ENCODE measurements at places on chromosomes 3 and 15.
A peak's percentile ranks its signal among the peaks of the same experiment; 100 is the strongest.

DNA sequence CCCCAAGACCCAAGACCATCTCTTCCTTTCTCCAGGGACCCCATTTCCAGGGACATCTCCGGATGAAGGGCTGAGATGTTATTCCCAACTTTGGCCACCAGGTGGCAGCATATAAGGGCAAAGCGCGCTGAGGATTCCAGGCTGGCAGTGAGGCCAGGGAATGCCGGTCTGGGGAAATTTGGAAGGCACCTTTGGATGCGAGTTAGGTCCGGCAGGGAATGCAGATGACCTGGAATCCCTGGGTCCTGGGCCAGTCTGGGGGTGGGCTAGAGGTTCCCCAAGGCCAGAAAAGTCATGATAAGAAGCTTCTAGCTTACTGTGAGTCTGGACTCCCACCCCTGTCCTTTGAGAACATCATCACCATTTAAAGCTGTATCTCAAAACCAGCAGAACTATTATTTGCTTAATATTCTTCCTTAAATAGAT is 1.6 kb upstream of the CHST13 start:
- DNase-seq = peak; percentile 29

DNA sequence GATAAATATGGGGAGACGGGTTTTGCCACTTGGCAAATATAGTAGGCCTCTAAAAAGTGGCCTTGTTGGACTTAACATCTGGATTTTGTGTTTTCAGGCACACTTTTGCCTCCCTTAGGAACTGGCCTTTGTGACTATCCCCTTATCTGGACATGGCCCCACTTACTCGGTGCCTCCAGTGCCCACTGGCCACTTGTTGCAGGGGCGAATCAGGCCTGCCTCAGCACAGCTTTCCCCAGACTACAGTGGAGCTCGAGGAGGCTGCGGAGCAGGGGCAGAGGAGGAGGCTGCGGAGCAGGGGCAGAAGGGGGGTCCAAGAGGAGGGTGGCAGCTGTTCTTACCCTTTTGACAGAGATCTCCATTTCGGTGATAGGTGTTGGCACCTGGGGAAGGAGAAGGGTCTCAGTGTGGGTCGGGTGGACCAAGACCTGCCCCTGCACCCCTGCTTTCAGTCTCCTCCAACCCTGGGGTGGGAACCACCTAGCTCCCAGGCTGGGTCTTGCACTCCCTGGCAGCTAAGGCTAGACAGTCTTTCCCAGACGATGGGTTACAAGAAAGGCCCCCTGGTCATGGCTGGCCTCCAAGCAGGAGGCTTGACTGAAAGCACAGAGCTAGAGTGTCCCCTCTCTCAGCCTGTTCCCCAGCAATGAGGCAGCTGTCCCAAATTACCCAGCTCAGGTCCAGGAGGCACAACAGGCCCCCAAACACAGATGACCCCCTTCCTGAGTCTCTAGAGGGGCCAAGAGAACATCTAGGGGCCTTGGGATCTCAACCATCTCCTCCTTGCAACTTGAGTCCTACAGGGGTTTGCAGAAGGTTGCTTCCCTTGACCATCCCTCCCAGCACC is 6.1 kb downstream of the SEMA3G start:
- DNase-seq = no peak

GRCh38 chr15:36399276-36399675 is 180.2 kb upstream of the CDIN1 start:
- no peak for DNase-seq

DNA sequence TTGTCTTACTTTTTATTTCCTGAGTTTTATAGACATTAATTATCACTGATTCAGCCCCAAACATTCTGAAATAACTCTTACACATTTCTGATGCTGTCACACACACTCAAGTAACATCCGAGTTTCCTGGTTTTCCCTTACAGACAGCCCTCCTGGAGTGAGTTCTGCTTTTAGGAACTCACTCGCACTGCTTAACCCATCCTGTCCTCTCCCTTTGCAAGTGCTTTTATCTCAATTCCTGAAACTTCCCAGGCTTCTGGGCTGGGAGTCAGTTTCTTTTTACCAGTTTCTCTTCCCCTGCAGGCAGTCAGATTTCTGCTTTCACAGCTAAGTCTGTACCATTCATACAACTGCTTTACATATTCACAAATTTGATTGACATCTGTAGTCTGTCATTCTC is 15.6 kb upstream of the SH3GL3 start:
- DNase-seq = no peak

DNA sequence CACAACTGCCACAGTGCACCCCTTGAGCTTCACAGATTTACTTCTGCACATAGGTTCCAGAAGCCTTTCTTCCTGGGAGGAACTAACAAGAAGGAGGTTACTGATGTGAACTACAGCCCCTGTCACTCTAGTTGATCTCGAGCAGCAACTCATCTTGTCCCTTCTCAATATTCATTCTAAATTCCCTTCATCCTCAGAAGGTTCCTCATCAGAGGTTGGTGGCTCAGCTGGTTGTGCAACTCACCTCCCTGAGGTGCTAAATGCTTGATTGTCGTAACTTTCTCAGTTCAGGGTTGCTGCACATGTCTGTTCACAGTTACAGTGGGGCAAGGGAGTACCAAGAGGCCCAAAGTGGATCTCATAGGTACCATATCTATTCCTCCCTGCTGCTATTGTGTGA is 5.7 kb upstream of the A4GNT start:
- DNase-seq = no peak

DNA sequence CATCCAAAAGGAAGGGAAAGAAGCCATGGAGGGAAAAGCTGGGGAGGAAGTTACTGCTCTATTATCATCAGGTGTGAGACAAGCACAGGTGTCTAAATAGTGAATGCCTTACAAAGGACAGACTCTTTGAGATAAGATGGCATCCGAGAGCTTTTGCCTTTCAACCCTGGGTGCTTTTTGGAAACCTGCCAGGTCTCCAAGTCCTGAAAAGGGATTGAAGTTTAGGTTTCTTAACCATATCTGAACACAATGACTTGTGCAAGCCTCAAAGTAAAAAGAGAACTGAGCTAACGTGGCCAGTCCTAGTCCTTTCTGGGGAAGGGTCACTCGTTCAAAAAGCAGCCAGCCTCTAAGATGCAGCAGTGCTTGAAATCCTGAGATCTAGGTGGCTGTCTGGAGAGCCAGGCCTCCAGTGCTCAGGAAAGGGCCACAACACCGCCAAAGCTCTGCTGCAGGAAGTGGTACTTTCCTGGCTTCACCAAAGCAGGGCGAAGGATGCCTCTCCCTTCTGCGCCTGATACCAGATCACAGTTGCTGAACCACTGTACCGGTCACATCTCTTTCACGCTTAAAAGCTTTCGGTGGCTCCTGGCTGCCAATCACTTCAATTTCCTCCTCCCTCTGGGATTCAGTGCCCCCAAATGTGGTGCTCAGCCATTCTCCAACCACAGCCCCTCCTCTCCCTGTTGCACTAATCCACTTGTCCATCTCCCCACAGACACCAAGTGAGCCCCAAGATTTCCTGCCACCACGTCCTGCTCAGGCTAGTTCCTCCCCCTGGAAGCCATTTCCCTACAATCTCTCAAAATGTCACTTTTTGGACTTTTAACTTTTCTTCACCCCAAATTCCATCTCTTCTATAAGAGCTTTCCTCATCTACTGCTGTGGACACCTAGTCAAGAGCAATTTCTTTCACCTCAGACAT is 104.1 kb upstream of the LPP start:
- no peak for DNase-seq

- no peak for DNase-seq
Observed at GRCh38 chr3:123881771-123882170, 2.4 kb downstream of the MYLK start.

DNA sequence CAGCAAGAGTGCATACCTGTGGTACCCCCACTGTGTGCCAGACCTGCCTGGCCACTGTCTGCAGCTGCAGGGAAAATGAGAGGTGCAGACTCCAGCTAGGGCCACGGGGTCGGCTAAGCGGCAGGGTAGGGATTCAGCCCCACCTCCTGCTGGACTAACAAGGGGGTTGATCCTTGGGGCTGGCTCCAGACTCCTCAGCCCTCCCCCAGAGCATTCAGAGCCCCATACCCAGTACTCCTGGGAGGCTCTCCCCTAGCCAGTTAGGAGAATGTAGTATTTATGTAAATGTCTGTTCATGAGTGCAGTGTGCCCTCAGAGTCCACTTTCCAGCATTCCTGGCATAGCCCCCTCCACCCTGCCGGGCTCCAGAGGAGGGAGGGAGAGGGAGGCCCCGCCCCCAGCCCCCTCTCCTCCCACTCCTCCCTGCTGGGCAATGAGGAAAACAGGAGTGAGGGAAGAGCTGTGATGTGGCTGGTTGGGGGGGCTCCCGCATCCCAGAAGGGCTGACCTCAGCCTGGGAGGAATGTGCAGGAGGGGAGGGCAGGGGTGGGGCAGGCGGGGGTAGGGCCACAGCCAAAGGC is 4.5 kb upstream of the SEMA3B start:
- DNase-seq = peak; percentile 85

- no peak for DNase-seq
Observed at GRCh38 chr3:124609402-124609801, 120.8 kb upstream of the UMPS start.

GRCh38 chr15:77738441-77739302 is 106.0 kb upstream of the LINGO1 start:
- peak; percentile 34 for DNase-seq

DNA sequence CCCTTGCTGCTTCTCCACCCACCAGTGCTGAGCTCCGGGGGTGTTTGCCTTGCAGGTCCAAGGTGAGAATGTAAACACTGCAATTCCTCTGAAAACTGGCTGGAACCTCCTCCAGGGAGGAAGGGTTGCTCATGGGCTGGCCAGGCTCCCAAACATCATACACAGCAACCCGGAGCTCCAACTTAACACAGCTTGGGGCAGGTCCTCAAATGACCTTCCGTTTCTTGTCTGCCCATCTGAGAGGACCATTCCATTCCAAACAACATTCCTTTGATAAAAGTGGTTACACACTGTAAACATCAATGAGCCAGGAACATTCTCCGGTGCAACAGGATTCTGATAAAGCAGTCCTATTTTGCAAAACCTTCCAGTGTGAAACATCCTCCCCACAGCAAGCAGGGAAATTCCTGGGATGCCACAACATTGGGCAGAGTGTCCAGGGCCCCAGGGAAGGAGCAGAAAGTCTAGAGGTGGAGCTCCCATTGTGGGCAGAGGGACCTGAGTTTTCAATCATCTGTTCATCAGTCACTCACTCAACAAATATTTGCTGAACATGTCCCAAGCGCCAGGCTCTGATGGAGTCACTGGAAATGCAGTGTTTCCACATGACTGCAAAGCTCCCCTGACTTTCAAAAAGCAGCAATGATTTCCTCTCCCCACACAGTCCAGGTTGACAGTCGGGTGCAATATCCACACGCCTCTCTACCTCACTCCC is 7.3 kb upstream of the HEG1 start:
- no peak for DNase-seq

GRCh38 chr15:61584410-61584809 is 355.3 kb upstream of the RORA start:
- DNase-seq = no peak

- no peak for DNase-seq
Observed at GRCh38 chr3:140857993-140858392, 83.6 kb upstream of the SLC25A36 start.

- no peak for DNase-seq
Observed at GRCh38 chr3:62416144-62416543, 42.8 kb upstream of the FEZF2 start.

GRCh38 chr15:34986771-34987480 is 1.2 kb downstream of the ZNF770 start:
- DNase-seq = no peak

- DNase-seq = no peak
Observed at GRCh38 chr15:85073556-85074194, 92.0 kb downstream of the PDE8A start.

GRCh38 chr15:101795455-101795854 is 7.9 kb upstream of the OR4F6 start:
- DNase-seq = no peak

- DNase-seq = peak; percentile 35
Observed at GRCh38 chr3:133717424-133717823, 28.8 kb upstream of the TF start.

GRCh38 chr3:48034000-48034516 is 17.8 kb upstream of the MAP4 start:
- DNase-seq = no peak

DNA sequence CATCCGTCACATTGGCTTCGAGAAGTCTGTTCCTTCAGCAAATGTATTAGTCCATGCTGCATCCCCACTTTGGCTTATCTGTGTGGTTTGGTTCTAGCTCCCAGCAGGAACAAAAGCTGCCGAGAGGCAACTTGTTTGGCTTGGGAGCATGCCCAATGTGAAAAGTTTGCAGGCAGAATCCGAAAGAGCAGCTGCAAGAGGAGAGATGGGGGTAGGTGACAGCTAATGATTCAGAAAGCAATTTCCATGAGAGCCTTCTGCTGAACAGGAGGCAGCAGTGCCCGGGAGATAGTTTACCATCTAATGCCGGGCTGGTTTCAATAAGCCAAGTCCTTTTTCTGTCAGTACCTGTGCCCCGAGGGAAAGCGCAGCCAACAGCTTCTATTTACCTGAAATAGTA is 60.2 kb downstream of the GRM7 start:
- no peak for DNase-seq

DNA sequence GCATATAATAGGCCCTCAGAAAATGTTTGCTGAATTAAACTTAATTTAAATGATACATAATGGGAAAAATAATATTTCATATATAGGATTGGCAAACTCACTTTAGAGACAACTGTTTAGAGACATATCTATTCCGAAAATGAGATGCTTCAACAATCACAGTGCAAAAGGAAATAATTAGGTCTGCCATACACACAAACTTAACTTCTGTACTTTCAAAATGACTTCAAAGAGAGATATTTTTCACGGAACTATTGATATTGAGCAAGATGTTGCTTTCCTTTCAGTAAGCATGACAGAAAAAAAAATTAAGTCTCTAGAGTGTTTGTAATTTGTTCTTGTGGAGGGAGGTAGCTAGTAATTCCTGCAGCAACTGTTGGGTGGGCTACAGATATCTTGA is 769.5 kb downstream of the TUSC7 start:
- DNase-seq = no peak

DNA sequence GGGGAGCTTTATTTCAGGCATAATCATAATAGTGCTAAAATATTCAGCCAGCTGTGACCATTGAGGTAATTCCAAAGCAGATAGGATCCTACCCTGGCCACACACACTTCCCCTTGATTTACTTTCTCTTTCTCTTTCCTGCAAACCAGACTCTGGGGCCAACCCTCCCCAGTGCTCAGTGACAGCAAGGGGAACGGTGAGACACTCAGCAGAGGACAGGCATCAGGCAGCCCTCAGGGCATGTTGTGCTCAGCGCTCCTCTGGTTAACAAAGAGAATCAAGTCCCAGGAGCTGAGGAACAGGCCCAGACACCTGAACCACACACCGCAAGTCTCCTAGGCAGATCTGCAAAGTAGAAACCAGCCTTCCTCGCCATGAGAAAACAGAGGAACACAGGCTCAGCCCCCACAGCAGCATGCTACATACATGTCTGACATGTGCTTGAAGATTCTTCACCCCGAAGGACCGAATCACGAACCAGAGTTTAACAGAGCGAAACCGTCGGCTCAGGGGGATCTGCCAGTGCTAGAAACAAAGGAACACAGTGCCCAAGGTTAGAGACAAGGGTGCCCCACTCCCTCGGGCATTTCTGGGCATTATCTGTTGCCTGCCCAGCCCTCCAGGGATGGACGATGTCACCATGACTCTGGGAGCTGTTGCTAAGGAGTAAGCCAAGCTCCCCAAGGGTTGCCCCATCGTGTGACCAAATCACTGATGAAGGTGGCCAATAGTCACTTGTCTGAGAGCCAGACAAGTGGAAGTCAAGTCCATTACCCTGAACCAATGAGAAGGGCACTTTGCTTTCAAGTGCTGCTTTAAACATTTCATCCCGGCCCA is 17.5 kb downstream of the HDC start:
- no peak for DNase-seq

- DNase-seq = no peak
Observed at GRCh38 chr3:151067158-151067557, 18.3 kb upstream of the MED12L start.
